ENCODE measurements at places on chromosomes 4 and X. TPM values are rescaled to one million over a fixed set of nuclear protein-coding genes. Genes with fewer than 3 reads are reported as not detected.

The SHISA3 gene
- not detected for polyA plus RNA-seq

DNA sequence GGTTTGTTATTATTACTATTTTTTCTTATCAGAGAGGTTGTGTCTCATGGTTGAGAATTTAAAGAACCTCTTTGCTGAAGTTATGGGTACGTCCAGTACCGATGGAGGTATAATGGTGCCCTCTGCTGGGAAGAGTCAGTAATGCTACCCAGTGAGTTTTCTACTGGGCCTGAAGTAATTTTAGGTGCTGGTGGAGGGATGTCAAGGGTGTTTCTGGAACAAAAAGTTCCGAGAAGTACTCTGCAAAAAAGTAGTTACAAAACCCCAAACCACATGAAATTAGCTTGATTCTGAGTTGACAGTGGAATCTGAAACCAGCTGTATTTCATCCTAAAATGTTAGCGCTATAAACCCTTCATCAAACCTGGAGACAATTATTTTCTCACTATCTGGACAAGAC, 102.5 kb upstream of the MID1 start:
- peak; percentile 30 for DNase-seq

The UPF3B gene
- polyA plus RNA-seq = 10.8 TPM

The USP26 gene
- not detected for polyA plus RNA-seq

The NKAP gene
- 2.3 TPM for polyA plus RNA-seq

Measured in naive B cell (primary cell).